ENCODE measurements at places on chromosomes 16 and 17. TPM values are rescaled to one million over a fixed set of nuclear protein-coding genes. Genes with fewer than 3 reads are reported as not detected.

The SLC16A3 gene
- 190 TPM for total RNA-seq

The KRTAP2-4 gene
- not detected for total RNA-seq

The GNG13 gene
- not detected for total RNA-seq

GRCh38 chr17:69709441-69709840 is 294.9 kb downstream of the MAP2K6 start:
- no peak for DNase-seq

GRCh38 chr17:62739645-62740388 is 68.3 kb downstream of the MARCHF10 start:
- no peak for DNase-seq

GRCh38 chr16:12087901-12088421 is 111.4 kb downstream of the SNX29 start:
- DNase-seq: no peak

DNA sequence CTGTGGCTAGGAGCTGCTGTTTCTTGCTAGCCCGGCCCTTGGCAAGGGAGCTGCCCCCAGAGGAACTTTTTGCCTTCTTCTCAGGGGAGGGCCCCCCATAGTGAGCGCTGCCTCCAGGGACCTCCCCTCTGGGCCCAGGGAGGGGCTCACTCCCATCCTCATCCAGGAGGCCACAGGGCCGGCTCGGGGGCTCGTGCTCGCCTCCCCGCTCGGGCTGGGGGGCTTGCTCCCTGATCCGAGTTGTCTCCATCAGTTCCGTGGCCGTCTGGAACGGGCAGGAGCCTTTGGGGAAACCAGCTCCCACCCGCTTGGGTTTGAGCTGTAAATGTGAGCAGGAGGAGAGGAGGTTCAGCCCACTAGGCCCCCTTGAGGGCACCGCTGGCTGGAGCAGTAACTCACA is 4.1 kb upstream of the SMIM5 start:
- DNase-seq: no peak

GRCh38 chr17:28810437-28810836 is 32.2 kb downstream of the FAM222B start:
- DNase-seq: no peak

GRCh38 chr16:81279392-81279791 is 35.4 kb upstream of the GAN start:
- DNase-seq: no peak
